Activated naive CD4-positive, alpha-beta T cell treated with anti-CD3 and anti-CD28 coated beads, Interleukin-2, amount 50 U/mL, for 72 hours (primary cell): ENCODE measurements at places on chromosomes 1 and 21.

DNA sequence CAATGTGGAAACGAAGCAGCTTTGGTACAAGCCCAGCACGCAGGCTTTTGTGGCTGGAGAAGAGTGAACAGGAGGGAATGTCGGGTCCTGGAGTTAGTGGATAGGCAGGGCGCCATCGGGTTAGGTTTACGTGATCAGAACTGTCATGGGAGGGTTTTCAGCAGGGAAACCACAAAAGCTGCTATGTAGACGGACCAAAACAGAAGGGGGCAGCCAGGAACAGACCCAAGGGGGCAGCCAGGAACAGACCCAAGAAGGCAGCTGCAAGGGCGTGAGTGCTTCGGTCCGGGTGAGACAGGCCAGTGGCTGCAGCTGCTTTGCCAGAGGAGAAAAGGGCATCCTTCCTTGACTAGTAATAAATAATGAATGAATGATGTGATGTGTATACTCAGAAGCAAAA is 77.5 kb upstream of the KIF1B start:
- DNase-seq = no peak

GRCh38 chr1:170749549-170749948 is 85.6 kb downstream of the PRRX1 start:
- DNase-seq = no peak

GRCh38 chr1:201219481-201220387 is 29.1 kb downstream of the IGFN1 start:
- peak; percentile 20 for DNase-seq

- DNase-seq = no peak
These were observed 89.9 kb upstream of the SSX2IP start for GRCh38 chr1:84780000-84780716.

DNA sequence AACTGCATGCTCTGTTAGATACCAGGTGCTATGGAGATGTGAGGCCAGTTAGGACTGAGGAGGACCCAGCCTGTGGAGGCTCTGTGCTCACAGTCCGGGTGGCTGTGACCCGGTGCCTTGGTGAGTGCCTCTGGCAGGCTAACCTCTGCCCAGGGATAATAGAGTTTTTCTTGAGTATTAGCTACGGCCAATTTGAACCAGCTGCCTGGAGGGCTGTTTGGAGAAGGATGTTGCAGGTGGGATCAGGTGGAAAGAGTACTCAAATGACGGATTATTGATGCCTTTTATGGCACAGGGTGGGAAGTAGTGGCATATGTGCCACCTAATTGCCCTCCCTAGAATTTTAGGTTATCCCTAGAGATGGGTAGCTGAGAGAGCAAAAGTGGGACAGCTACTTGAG is 182.7 kb downstream of the GRIK3 start:
- no peak for DNase-seq

DNA sequence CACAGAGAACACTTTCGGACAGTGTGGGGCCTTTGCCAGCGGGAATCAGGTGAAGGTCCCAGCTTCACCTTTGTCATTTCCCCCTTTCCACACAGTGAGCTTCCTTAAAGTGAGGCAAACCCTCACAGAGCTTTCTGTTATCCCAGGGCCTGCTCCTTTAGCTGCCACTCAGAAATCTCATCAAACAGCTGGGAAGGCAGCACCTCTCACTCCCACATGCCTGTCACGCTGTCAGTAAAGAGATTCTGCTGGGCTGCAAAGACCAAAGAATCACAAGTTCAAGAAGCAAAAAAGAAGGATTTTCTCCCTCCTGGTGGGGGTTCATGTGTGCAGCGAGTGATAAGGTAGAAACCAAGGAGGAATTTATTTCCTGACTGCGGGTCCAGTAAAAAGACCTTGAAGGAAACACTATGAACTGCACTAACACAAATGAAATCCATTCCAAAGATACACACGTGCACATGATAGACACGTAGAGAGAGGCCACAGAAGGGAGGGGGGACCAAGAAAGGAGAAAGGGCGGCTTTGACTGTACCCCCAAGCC is 44.0 kb downstream of the HTR6 start:
- no peak for DNase-seq

DNA sequence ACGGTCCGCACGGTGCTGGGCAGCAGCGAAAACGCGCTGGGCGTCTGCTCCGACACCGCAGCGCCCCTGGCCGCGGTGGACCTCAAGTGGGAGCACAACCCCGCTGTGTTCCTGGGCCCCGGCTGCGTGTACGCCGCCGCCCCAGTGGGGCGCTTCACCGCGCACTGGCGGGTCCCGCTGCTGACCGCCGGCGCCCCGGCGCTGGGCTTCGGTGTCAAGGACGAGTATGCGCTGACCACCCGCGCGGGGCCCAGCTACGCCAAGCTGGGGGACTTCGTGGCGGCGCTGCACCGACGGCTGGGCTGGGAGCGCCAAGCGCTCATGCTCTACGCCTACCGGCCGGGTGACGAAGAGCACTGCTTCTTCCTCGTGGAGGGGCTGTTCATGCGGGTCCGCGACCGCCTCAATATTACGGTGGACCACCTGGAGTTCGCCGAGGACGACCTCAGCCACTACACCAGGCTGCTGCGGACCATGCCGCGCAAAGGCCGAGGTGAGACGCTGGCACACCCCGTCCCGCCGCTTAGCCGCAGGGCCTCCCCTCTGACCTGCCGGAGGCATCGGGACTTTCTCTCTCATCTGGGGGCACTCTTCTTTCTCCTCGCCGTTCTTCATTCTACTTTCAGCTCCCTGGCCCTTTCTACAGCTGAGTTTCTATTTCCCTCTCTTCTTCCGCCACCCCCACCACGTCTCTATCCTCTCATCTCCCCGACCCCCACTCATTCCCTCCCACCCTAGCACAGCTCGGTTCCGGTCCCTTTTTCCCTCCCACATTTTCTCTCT is 1.0 kb downstream of the NPR1 start:
- peak; percentile 36 for DNase-seq

GRCh38 chr1:214438530-214438929 is 112.9 kb downstream of the PTPN14 start:
- DNase-seq = no peak

GRCh38 chr1:44786138-44786840 is 1.7 kb downstream of the BEST4 start:
- DNase-seq = peak; percentile 78

GRCh38 chr1:220901881-220902280 is 22.6 kb downstream of the HLX start:
- DNase-seq = no peak

- peak; percentile 50 for DNase-seq
These were observed 759 bp downstream of the AHCTF1 start for GRCh38 chr1:246930830-246931548.

DNA sequence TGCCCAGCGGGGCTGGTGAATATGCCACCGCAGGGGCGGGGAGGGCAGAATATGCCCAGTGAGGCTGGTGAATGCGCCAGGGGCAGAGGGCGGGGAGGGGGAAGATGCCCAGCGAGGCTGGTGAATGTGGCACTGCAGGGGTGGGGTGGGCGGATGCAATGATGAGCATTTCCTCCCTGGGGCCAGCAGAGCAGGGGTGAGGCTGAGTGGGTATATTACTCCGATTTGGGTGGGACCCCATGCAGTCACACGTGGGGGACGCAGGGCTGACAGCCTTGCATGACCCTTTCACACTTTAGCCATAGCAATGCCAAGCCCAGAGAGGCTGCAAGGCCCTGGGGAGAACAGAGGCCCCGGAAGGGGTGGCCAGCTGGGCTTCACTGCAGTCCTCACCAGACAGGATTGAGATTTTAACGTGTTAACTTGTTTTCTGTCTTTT is 9.3 kb upstream of the SLX9 start:
- no peak for DNase-seq

DNA sequence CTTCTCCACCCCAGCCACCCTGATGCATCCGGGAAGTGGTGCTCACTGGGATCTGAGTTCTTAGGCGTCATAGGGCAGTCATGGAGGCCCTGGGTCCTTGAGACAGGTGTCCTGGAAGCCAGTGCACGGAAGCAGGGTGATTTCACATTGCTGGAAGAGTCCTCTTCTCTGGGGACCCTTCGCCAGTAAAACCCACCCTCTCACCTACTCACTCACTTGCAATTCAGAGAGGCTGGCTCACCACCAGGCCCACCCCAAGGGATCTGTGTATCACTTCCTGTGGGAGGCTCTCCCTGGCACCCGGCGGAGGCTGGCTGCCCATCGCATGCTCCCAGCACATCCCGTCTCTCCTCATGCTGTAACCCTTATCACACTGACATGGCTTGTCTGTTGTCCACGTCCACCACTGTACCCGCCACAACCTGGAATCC is 40.2 kb upstream of the EPS8L3 start:
- DNase-seq = peak; percentile 47

DNA sequence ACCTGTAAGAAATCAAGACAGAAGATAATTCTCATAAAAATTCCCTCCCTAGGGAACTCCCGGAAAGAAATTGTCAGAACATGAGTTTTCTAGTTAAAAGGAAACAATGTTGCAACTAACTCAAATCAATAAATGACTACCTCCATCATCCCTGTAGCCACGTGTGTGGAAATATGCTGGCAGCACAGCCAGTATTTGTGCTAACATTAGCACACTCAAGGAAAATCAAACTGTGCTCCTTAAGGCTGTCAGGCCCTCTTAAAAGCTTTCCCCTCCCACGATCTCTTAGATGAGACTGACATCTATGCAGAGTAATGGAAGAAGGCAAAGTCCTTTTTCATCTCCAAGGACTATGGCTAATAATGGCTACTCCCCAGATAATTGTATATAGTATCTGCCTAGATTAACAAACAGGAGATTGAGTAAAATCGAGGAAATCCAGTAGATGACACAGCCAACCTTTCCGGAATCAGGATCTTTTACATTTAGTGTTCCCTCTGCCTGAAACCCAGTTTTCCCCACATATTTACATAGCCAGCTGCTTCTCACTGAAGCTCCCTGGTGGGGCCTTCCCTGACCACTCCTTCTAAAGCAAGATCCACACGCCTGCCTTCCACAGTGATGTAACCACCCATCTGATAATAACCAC is 50.9 kb upstream of the NR5A2 start:
- no peak for DNase-seq

DNA sequence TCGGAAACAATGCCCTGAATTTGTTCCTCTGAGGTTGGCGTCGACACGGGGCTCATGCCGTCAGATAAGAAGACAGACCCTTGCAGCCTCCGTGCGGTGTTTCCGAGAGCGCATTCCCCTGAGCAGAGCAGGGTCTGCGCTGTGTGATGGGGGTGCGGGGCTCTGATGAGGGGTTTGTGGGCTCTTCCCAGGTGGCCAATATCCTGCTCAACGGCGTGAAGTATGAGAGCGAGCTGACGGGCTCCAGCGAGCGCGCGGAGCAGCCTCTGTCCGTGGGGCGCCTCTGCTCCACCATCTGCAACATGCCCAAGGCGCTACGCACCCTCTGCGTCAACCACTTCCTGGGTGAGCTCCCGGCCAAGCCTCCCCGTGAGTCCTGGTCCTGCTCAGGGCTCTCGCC is 17.3 kb downstream of the SLC45A1 start:
- DNase-seq = no peak

- DNase-seq = no peak
These were observed 37.3 kb downstream of the SNRPE start for GRCh38 chr1:203898458-203899352.
